ENCODE measurements at places on chromosomes 11 and 22.
A peak's percentile ranks its signal among the peaks of the same experiment; 100 is the strongest.

GRCh38 chr11:23212807-23213206 is 352.5 kb upstream of the CCDC179 start:
- no peak for DNase-seq

DNA sequence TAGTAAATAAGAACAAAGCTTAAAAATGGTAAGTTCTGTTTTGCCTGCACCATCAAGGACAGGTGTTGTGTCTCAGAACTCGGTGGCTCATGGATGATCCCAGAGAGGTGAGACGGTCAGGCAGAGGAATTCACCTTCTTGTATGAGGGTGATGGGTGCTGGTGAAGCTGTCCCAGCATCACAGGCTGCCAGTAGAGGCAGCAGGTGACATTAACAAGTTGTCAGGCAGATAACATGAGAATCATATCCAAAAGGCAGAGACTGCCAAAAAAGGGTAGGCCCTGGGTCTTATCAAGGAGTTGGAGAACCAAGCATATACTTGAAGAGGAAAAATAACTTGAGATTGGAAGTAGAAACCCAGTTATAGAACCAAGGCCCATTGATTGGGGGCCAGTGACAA is 437.8 kb downstream of the DYNC2H1 start:
- DNase-seq, result peak; percentile 24

DNA sequence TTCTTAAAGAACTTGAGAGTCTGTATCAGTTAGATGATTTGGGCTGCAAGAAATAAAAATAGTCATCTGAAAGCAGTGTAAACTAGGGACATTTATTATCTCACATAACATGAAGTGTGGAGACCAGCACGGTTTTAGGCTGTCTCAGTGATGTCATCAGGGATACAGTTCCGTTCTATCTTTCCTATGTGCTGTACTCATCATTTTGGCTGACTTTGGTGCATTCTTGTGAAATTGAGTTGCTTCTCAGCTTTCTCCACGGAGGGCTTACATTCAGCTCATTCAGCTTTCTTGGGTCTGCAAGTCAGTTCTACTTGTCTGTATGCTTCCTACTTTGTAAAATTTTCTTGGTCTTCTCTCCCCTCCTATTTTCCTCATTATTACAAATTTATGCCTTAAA is 51.8 kb upstream of the LIN7C start:
- no peak for DNase-seq

- no peak for DNase-seq
Measured at GRCh38 chr22:25567251-25567675, 2.8 kb downstream of the GRK3 start.

DNA sequence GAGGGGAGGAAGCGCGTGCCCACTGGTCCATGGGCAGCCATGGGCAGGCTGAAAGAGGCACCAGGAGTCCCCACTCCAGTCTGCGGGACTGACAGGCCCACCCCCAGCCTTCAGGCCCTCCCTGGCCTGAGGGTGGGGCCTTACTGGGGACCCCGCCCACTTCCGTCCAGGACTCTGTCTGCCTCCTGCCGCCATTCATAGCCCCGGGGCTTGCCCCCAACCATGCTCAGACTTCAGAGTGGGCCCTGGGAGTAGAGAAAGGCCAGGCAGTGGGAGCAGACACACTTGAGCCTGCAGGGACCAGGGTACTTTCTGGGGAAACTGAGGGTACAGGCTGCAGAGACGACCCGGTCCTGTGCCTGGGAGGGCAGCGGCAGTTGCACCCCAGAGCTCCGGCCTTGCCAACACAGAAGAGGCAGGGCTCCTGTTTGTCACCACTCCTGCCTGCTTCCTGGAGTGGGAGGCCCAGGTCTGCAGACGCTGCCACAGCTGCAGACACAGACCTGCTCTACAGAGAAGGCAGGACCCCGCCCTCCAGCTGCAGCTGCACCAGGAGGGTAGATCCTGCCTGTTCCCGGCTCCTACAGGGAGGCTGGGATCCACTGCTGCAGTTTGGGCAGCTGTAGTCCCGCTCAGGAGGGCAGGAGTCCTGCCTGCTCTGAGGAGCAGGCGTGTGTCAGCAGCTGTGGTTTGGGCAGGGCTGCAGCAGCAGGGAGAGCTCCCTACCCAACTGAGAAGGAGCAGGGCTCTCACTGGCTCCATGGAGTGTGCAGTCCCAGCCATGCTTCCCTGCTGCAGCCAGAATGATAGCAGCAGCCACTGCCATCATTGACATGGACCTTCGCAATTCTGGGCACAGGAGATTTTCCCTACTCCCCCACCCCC is 387.9 kb upstream of the ANO3 start:
- DNase-seq, result no peak

GRCh38 chr11:63884196-63884932 is 32.6 kb downstream of the RCOR2 start:
- no peak for DNase-seq

DNA sequence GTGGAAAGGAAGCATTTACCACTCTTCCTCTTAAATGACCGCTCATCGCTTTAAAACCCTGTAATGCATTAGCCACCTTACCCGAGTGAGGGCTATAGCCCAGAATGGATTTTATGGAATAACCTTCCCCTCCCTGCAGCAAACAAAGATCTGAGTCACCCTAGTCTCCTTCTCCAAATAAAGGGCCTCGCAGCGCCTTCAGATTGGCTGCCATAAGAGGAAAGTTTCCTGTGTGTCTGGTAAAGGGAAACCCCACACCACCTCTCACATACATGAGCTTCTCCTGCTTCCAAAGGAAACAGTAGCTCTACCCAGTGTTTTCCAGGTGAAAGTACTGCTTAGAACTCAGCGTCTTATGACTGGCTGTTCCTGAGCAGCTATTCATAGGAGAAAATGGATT is 47.8 kb downstream of the PPP2R1B start:
- DNase-seq, result no peak

- peak; percentile 54 for DNase-seq
Measured at GRCh38 chr11:67082071-67082791, 25.6 kb downstream of the RHOD start.

GRCh38 chr11:91199866-91200265 is 977.0 kb upstream of the CHORDC1 start:
- DNase-seq, result no peak

- DNase-seq, result no peak
Measured at GRCh38 chr11:593347-593746, 17.1 kb downstream of the PHRF1 start.

All from WERI-Rb-1 (cell line).